Ovary (tissue), 10 donors: ENCODE measurements at places on chromosomes 1 and 21. TPM values are rescaled to one million over a fixed set of nuclear protein-coding genes. Genes with fewer than 3 reads are reported as not detected.

GRCh38 chr1:29520571-29521437 lies 284.5 kb downstream of the PTPRU start:
- peak; percentile 1 for DNase-seq
- H3K36me3 ChIP-seq: no peaks in the 10 kb centered on the region
- H3K4me3 ChIP-seq: no peak overlapping the region
- H3K4me1 ChIP-seq: no peaks in the 10 kb centered on the region

The ADAMTS4 gene
- total RNA-seq: 125 TPM

DNA sequence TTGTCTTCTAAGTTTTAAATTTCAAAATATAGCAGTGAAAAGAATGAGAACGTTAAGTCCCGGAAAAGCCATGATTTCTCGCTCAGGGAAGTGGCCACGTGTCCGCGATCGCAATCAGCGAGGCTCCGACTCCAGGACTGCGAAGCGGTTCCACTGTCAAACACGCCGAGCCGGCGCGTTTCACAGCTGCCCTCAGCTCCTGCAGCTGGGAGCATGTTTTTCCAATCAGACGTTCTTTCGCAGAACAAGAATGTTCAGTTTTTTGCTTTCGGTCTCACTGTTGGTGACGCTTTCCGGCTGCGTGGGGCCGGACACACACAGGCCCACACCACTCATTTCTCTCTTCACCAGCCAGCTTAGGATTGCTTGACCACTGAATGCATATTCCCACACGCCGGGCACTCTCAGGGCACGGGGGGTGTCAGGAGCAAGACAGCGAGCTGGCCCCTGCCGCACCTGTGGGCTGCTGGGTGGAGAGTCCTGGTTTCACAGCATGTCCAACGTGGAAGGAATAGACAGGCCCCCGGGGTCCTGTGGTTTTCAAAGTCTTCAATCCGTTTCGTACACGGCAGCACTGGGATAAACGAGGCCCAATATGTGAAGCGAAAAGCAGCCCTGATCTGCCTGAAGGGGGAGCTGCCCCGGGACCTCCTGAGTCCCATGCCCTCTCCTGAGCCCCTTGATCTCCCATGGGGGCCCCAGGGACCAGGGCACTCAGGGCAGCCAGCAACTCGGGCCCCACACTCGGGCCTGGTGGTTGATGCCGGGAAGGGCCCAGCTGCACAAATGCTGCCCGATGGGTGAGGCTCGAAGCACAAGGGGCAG lies 47.3 kb upstream of the COL18A1 start:
- peak; percentile 70 for DNase-seq
- H3K36me3 ChIP-seq: no peaks in the 10 kb centered on the region
- H3K27ac ChIP-seq: peak overlapping the region; percentile 80

The HPCA gene
- 1.0 TPM for total RNA-seq

GRCh38 chr1:178926046-178926445 lies 55.2 kb upstream of the ANGPTL1 start:
- DNase-seq: no peak
- no peak overlapping the region for H3K27ac ChIP-seq
- H3K36me3 ChIP-seq: no peaks in the 10 kb centered on the region
- no peak overlapping the region for H3K4me3 ChIP-seq
- H3K27me3 ChIP-seq: no peaks in the 10 kb centered on the region

The NMNAT2 gene
- 0.79 TPM for total RNA-seq

GRCh38 chr1:6001992-6002576 lies 9.9 kb upstream of the NPHP4 start:
- no peaks in the 10 kb centered on the region for H3K27me3 ChIP-seq
- H3K27ac ChIP-seq: no peak overlapping the region
- H3K4me3 ChIP-seq: no peak overlapping the region

GRCh38 chr1:174080819-174081218 lies 58.7 kb upstream of the RC3H1 start:
- no peak overlapping the region for H3K4me3 ChIP-seq
- H3K4me1 ChIP-seq: no peaks in the 10 kb centered on the region
- no peak for DNase-seq
- H3K27me3 ChIP-seq: no peaks in the 10 kb centered on the region

The CFHR4 gene
- not detected for total RNA-seq

- H3K27ac ChIP-seq: no peak overlapping the region
- H3K4me3 ChIP-seq: no peak overlapping the region
- H3K36me3 ChIP-seq: no peaks in the 10 kb centered on the region
- H3K4me1 ChIP-seq: peaks cover 3% of the 10 kb centered on the region
These were observed 154.3 kb downstream of the MAST2 start for GRCh38 chr1:45957684-45958083.

The RCOR3 gene
- total RNA-seq: 55.0 TPM

- no peak overlapping the region for H3K4me3 ChIP-seq
- no peak overlapping the region for H3K27ac ChIP-seq
- H3K36me3 ChIP-seq: no peaks in the 10 kb centered on the region
- no peaks in the 10 kb centered on the region for H3K4me1 ChIP-seq
- H3K27me3 ChIP-seq: no peaks in the 10 kb centered on the region
These were observed 21.2 kb downstream of the TNNT2 start for GRCh38 chr1:201356236-201356635.

DNA sequence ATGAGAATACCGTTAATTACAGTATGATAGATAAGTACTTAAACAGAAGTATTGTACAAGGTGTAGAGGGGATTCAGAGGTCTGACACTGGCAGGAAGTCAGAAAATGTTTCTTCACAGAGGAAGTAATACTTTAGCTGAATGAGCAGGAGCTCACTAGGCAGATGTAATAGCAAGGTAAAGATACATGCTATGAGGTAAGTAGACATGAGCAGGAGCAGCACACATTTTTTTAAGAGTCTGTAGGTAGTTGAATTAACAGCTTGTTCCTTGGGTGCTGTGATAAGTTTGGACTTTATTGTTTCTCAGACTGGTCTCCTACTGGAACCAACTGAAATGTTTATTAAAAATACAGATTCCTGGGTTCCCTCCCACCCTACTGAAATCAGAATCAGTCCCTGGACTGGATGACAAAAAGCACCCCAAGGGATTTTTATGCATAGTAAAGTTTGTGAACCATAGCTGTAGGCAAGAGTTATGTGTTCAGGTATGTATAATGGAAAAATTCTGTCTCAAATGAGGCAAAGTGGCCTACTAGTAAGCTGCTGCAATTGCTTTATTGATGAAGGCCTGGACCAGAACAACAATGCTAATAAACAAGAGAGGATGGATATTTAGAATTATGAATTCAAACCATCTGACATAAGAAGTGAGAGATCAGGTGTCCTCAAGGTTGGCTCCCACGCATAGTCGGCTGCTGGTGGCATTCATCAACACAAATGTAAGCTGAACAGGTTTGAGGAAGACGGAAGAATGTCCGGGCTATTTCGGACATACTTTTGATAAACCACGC lies 902 bp downstream of the AP4B1 start:
- H3K4me3 ChIP-seq: peak overlapping the region; percentile 71
- H3K4me1 ChIP-seq: peaks cover 2% of the 10 kb centered on the region
- no peak for DNase-seq
- no peaks in the 10 kb centered on the region for H3K27me3 ChIP-seq
- peak overlapping the region; percentile 77 for H3K27ac ChIP-seq
- H3K36me3 ChIP-seq: no peaks in the 10 kb centered on the region

- no peaks in the 10 kb centered on the region for H3K36me3 ChIP-seq
- peak; percentile 51 for DNase-seq
- peaks cover 14% of the 10 kb centered on the region for H3K4me1 ChIP-seq
- no peaks in the 10 kb centered on the region for H3K27me3 ChIP-seq
- H3K4me3 ChIP-seq: peak overlapping the region; percentile 73
These were observed 859 bp downstream of the IFFO2 start for GRCh38 chr1:18955441-18956192.

The LDLRAD1 gene
- total RNA-seq: 0.48 TPM

- no peaks in the 10 kb centered on the region for H3K36me3 ChIP-seq
- H3K4me1 ChIP-seq: no peaks in the 10 kb centered on the region
- no peak overlapping the region for H3K27ac ChIP-seq
- no peak for DNase-seq
- no peaks in the 10 kb centered on the region for H3K27me3 ChIP-seq
- no peak overlapping the region for H3K4me3 ChIP-seq
These were observed 60.7 kb upstream of the ITPKB start for GRCh38 chr1:226799634-226800281.

DNA sequence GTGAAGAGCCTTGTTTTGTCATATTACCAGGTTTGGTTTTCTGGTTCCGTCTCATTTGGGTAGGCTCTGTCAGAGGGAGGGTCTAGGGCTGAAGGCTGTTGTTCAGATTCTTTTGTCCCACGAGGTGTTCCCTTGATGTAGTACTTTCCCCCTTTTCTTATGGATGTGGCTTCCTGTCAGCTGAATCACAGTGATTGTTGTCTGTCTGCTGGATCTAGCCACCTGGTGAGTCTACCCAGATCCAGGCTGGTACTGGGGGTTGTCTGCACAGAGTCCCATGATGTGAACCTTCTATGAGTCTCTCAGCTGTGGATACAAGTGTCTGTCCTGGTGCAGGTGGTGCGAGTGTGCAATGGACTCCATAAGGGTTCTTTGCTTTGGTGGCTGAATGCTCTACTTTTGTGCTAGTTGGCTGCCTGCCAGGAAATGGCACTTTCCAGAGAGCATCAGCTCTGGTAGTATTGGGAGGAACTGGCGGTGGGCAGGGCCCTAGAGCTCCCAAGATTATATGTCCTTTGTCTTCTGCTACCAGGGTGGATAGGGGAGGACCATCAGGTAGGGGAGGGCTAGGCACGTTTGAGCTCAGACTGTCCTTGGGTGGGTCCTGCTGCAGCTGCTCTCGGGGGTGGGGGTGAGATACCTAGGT lies 246.0 kb downstream of the RYR2 start:
- H3K4me3 ChIP-seq: no peak overlapping the region
- DNase-seq: no peak
- no peaks in the 10 kb centered on the region for H3K27me3 ChIP-seq
- no peak overlapping the region for H3K27ac ChIP-seq

DNA sequence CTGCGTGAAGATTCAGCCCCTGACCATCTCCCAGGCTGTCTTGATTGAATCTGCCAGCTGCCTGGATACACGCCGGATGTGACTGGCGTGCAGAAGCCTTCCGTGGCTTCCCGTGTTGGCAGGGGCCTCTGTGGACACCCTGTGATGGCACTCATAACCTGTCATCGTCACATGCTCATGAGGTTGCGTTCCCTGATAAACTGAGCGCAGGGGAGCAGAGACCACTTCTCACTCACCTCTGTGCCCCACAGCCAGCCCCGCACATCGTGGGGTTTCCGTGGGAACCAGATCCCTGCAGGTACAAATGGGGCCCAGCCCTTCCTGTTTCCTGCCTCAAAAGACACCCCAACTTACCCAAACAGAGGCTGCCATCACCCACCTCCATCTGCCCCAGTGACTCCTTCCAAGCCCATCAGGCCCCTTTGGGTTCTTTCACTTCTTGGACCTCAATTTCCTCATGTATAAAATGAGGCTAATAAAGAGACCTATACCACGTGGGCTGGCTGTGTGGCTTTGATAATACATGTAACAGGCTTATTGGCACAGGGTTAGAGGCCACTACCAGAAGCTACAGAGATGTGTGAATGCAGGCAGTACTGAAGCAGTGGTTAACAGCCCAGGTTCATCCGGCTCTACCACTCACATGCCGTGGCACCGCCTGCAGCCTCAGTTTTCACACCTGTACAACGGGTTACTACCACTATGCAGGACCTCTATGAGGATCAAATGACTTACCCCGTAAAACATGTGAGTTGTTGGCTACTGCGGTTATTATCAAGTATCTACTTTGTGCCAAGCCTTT lies 23.6 kb downstream of the HTR6 start:
- H3K27ac ChIP-seq: no peak overlapping the region
- H3K36me3 ChIP-seq: no peaks in the 10 kb centered on the region
- DNase-seq: no peak
- H3K4me1 ChIP-seq: no peaks in the 10 kb centered on the region
- H3K4me3 ChIP-seq: no peak overlapping the region
- no peaks in the 10 kb centered on the region for H3K27me3 ChIP-seq

DNA sequence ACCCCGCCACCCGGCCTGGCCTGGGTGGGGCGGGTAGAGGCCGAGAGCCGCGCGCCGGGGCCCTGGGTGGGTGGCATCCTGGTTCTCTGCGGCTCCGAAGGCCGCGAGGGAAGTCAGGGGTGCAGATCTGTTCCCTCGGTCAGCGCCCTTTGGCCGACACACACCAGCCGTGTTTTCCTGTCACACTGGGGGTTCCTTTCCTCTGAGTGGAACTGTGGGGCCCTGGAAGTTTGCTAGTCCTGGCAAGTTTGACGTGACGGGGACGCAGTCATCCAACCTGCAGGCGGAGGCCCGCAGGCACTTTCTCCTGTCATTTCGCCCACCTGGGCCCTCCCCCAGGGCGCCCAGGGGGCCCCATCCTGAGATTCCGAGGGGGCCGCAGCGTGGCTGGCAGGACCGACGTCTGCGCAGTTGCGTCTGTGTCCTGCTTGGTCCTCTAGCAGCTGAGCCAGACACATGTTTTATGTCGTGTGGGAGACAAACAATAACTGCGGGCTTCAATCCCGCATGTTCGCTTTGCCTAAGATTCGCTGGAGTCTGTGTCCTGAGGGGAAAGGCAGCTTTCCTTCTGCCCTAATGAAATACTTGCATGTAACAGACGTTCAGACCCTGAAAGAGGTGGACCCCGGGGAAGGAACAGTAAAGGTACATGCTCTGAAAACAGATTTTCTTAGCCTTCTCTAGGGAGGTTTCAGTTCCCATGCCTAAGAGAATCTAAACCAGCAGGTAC lies 1.5 kb downstream of the FAM163A start:
- H3K27ac ChIP-seq: no peak overlapping the region
- H3K36me3 ChIP-seq: no peaks in the 10 kb centered on the region
- no peak for DNase-seq
- H3K4me3 ChIP-seq: no peak overlapping the region

The LEFTY2 gene
- total RNA-seq: 21.4 TPM

The TXLNA gene
- total RNA-seq: 29.2 TPM

DNA sequence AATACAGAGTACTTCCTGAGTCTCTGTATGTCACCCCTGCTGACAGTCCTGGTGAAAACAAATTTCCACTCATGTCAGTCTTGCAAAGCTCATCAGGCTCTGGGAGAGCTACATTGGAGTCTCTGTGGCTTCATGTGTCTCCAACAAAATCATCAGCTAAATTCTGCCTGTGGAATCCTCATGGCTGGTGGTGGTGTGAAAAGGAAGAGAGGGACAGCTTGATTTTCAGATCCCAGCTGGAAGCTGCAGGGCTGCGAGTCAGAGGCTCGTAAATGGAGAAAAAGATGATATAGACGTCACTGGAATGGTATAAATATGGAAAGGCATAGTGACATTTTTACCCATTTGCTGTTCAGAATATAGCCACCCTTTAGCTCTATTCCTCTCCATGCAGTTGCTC lies 150.2 kb downstream of the ASTN1 start:
- no peak for DNase-seq
- H3K4me3 ChIP-seq: no peak overlapping the region
- H3K4me1 ChIP-seq: no peaks in the 10 kb centered on the region
- H3K36me3 ChIP-seq: no peaks in the 10 kb centered on the region
- no peaks in the 10 kb centered on the region for H3K27me3 ChIP-seq
- H3K27ac ChIP-seq: no peak overlapping the region
